ENCODE measurements at places on chromosomes 12 and 14. TPM values are rescaled to one million over a fixed set of nuclear protein-coding genes. Genes with fewer than 3 reads are reported as not detected.

Gene MOK
- total RNA-seq, result 16.7 TPM

Gene KCNMB4
- total RNA-seq, result 6.1 TPM

Gene HSPB8
- total RNA-seq, result 0.58 TPM

Gene FAM186B
- 0.28 TPM for total RNA-seq

Gene IFNG-AS1
- not detected for total RNA-seq

Gene RD3L
- not detected for total RNA-seq

Gene DLGAP5
- total RNA-seq, result 91.9 TPM

Gene RDH11
- 79.9 TPM for total RNA-seq

Gene C14orf132
- 42.1 TPM for total RNA-seq

Gene SALL2
- total RNA-seq, result 164 TPM

Gene KRT79
- total RNA-seq, result not detected

Gene GLI1
- 1.3 TPM for total RNA-seq

Gene SOAT2
- total RNA-seq, result not detected
